H9 (cell line): ENCODE measurements at places on chromosomes 7 and 10. TPM values are rescaled to one million over a fixed set of nuclear protein-coding genes. Genes with fewer than 3 reads are reported as not detected.
A peak's percentile ranks its signal among the peaks of the same experiment; 100 is the strongest.

DNA sequence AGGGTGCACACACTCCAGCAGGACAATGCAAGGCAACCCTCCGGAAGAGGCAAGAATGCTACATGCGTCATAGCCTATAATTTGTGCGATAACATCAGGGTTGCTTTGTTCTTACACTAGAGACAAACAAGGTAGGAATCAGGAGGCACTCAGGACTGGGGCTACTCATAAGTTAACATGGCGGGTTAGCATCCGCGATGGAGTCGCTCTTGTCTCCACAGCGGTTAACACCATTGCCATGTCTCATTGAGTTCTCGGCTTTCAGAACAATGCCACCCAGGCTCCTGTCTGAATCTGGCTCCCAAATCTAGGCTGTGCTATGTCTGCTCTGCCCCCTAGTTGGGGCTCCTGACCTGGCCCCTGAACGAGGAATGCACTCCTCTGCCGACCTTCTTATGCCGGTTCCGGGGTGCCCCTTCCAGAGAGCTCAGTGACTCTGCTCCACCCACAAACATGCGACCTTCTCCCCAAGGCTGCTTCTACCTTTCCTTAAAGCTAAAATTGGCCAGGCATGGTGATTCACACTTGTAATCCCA is 24.9 kb upstream of the SLF2 start:
- DNase-seq: peak; percentile 30

UCMA gene
- not detected in 2 replicates for total RNA-seq

GRCh38 chr10:35784751-35785150 is 142.7 kb upstream of the FZD8 start:
- DNase-seq: no peak

DNA sequence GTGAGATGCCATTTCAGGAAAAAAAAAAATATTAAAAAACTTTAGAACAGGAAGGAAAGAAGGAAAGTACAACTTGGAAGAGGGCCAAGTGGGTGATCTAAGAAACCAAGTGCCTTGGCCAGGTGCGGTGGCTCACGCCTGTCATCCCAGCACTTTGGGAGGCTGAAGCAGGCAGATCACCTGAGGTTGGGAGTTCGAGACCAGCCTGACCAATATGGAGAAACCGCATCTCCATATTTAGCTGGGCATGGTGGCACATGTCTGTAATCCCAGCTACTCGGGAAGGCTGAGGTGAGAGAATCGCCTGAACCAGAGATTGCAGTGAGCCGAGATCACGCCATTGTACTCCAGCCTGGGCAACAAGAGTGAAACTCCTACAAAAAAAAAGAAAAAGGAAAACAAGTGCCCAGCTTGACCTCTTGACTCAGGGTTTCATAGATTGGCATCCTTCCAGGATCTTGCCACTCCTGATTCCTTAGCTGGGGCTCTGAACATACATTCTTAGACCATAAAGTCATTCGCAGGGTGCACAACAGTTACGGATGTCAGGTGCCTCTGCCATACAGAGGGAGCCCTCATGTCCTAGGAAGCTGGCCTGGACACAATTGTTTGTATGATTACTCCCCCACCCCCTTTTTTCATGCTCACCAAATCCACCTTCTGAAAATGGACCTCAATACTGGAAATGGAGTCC is 2.1 kb upstream of the GUSB start:
- DNase-seq: no peak

DNA sequence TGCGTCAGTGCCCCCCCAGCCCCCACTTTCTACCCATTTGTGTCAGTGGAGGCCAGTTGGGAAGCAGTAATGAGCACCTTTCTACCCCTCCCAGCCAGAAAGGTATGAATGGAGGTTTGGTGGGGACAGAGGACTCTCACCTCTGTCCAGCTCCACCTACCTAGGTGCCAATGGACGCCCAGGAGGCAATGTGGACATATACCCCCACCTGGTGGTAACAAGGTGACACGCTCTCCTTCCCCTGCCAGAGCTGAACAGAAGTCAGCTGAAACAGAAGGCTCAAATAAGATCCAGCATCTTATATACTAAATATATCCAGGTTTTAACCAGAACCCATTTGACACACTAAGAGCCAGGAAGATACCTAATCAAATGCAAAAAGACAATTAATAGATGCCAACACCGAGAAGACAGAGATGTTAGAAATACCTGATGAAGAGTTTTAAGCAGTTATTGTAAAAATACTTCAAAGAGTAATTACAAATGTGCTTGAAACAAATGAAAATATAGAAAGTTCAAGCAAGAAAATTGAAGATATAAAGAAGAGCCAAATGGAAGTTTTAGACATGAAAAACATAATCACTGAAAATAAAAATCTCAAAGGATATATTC is 18.4 kb upstream of the SORCS3 start:
- DNase-seq: peak; percentile 76

GRCh38 chr7:45221896-45222604 is 64.5 kb downstream of the RAMP3 start:
- peak; percentile 15 for DNase-seq

DNA sequence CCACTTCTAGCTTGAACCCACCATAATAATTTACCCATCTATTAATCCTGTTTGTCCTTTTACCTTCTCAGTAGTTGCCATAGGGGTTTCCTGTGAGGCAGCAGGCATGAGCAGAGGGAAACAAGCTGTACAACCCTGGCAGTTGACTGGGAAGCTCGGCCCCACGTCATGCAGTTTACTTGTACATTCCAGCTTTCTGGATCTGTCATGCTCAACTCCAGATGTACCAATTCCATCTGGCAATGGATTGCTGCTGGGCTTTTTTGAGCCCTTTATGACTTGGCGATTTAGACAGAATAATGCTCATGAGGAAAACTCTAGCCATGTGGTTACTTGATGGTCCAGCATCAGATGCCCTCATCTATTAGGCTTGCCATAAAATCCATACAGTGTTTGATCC is 112.5 kb downstream of the GNAI1 start:
- DNase-seq: no peak

- DNase-seq: no peak
Measured at GRCh38 chr10:58784361-58784760, 271.7 kb downstream of the BICC1 start.

DNA sequence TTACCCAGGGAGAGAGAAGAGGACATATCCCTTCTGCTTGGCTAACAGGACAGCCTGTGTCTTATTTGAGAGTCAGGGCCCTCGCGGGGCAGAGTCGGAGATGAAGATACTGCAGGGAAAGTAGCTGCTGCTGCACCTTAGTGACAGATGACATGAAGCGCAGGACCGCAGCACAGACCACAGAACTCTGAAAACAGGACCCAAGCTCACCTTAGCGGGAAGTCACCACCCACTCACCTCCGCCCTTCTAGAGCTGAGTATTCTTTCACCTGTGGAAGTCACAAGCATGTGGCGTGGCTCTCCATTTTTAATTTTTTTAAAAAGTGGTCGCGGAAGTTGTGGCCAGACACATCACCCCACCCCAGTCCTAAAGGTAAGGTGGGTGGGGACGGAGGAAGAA is 191.4 kb downstream of the FAM107B start:
- no peak for DNase-seq

DNA sequence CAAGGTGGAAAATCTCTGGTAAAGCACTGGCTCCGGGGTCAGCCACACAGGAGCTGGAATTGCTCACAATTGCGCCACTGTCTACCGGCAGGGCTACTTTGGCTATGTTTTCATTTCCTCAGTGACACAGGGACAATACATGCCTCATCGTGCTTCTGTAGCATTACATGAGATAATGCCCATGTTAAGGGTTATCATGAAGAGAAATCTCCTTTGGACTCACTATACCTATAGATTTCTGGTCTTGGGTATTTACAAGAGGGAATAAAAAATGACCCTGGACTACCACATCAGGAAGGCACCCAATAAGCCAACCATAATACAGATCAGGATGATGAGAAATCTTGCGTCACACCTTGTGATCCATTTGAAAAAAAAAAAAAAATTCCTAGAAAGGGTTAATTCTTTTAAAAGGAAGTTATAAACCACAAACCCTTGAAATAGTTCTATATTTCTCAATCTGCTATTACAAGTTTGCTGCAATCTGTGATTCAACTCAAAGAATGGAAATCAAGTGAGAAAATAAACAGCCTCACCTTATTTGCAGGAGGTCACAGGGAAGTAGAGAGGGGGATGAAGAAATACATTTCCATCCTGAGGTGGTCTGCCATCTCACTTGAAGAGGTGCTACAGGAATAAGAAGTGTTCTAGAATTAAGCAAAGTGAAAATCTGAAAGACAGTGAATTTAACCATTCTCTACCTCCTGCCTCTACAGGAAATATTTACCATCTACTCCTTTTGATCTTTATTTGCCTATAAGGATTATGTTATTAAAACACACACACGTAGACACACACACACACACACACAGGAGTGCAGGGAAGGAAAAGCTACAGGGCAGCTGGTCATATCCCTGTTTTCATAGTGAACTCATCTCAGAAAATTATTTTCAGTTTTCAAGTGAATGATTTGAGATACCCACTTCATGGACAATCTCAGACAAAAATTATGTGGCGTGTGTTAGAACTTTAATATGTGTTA is 231.3 kb upstream of the CELF2 start:
- DNase-seq: no peak

WEE2 gene
- total RNA-seq: not detected in 2 replicates

HNRNPA2B1 gene
- total RNA-seq: 1,123 and 1,137 TPM in 2 replicates

DNA sequence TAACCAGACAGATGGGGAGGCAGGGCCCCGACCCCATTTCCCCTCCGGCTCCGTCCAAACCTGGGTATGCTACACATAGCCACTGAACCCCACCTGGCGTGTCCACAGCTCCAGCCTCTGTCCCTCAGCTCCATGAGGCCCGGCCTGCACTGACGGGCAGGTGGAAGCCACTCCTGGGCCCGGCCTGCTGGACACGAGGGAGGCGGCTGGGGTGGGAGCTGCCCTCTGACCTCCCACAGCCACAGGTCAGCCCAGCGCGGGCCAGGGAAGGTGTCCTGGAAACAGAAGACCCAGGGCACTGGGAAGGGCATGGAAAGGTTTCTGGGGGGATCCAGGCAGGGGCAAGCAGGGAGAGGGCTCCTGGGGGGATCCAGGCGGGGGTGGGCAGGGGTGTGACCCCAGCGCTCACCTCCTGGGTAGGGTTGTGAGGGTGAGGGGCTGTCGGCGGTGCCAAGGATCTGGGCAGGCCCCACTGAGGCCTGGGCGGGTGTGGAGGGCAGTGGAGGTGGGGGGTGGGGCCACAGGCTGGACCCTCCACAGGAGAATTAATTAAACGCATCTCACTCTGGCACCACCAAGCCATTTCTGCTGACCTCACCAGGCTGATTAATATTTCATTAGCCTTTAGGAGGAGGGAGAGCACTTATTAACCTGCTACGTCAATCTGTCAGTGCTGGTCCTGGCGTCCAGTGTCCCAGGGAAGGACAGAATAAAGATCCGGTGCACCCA is 108.9 kb downstream of the UNCX start:
- DNase-seq: no peak

DNA sequence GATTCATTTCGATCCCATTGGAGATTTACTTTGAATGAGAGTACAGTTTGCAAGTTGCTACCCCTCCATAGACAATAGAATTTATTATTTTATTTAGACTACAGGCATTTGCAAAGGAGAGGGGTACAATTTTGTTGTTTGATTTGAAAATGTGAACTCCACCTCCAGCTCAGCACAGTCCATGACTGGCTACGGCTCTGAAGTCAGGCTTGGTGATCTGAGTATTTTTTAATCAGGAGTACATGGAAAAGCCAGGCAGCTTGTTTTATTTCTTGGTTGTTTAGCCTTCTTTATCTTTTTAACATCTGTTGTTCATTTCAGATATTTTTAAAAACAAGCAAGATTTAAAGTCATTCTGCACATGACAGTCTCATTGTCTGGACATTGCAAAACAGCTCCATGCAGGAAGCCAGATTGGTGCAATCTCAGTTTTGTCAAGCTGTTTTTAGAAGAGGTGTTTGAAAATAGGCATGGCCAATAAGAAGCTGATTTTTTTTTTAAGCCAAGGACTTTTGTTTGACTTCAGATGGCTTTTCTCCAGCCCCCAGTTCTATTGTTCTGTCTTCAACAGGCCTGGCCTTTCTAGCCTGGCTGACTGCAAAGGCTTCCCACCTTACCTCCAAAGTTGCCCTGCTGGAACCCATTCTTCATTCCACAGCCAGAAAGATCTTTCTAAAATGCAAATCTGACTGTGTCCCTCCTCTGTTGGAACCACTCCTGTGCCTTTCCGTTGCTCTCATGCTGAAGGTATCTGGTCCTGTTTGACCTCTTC is 12.2 kb downstream of the PLXDC2 start:
- peak; percentile 45 for DNase-seq

NPTX2 gene
- 8.1 and 8.4 TPM in 2 replicates for total RNA-seq

TEX47 gene
- total RNA-seq: not detected in 2 replicates

HOXA1 gene
- total RNA-seq: 0.11 TPM in 1 of 2 replicates, not detected in the other

GRCh38 chr10:120048391-120048790 is 155.9 kb downstream of the SEC23IP start:
- DNase-seq: no peak

GRCh38 chr10:110850099-110850498 is 21.6 kb upstream of the PDCD4 start:
- DNase-seq: no peak

AKR1C2 gene
- total RNA-seq: 0.74 and 0.83 TPM in 2 replicates

GRCh38 chr7:88116235-88116795 is 103.5 kb downstream of the SRI start:
- no peak for DNase-seq
